Stimulated activated CD4-positive, alpha-beta T cell treated with anti-CD3 and anti-CD28 coated beads, Interleukin-4, amount 100 ng/mL, for 4 hours (primary cell): ENCODE measurements at places on chromosomes 11 and 22.

- peak; percentile 39 for DNase-seq
Measured at GRCh38 chr22:50260801-50261614, 475 bp downstream of the MAPK12 start.

DNA sequence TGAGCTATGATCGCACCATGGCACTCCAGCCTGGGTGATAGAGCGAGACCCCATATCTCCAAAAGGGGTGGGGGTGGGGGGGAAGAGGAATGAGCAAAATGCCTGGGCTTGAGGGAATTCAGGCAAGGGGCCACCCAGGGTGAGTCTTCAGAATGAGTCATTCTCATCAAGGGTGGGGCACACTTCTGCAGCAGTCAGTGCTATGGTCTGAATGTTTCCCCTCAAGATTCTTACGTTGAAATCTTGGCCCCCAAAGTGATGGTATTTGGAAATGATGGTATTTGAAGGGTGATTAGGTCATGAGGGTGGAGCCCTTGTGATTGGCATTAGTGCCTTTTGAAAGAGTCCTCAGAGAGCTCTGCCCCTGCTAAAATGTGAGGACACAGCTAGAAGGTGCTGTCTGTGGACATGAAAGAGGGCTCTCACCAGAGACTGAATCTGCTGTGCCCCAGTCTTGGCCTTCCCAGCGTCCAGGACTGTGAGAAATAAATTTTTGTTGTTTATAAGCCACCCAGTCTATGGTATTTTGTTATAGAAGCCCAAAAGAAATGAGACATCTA is 86.4 kb upstream of the THY1 start:
- no peak for DNase-seq

- no peak for DNase-seq
Measured at GRCh38 chr11:116730601-116731000, 42.2 kb downstream of the BUD13 start.

GRCh38 chr11:101923554-101923953 is 7.2 kb upstream of the ANGPTL5 start:
- no peak for DNase-seq

GRCh38 chr11:83132191-83132590 is 24.7 kb upstream of the PCF11 start:
- DNase-seq: no peak

DNA sequence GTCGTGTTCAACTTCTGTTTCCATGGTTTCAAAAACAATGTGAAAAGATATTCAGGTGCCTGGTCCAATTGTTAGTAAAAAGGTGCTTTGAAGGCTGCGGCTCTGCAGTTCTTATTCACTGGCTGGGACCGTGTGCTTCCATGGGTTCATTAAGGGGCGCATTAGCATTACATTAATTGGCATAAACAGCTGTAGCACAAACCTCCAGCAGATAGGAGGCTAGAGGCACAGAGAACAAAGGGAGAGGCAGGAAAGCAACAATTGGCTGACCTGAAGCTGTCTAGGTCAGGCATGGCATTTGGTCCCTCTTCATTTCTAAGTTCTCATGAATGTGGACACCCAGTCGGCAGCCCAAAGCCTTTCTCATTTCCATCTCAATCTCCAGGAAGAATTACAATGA is 16.6 kb downstream of the PAK1 start:
- DNase-seq: no peak

DNA sequence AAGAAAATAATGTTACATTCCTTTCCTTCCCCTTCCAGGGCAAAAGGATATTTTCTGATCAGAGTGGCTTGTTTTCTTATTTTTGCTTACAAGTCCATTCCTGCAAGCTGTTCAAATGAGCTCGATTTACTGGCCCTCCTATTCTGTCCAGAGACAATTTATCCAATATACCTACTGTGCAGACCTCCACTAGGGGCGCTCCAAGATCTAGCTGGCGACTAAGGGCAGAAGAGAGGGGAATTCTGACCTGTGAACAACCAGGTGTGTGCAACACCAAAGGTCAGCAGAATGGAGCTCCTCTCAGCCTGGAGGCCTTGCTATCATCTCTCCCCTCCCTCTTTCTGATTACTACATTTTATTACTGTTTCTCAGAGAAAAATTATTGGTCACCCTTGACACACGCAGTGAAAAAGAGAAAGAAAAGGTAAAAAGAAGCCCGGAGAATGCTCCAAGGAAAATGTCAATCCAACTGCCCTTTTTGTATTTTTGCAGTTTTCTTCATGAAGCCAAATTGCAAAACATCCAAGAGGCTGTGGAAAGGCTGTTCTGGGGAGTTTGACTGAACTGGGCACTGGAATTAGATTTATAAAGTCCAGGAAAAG is 3.2 kb downstream of the SEZ6L start:
- no peak for DNase-seq

DNA sequence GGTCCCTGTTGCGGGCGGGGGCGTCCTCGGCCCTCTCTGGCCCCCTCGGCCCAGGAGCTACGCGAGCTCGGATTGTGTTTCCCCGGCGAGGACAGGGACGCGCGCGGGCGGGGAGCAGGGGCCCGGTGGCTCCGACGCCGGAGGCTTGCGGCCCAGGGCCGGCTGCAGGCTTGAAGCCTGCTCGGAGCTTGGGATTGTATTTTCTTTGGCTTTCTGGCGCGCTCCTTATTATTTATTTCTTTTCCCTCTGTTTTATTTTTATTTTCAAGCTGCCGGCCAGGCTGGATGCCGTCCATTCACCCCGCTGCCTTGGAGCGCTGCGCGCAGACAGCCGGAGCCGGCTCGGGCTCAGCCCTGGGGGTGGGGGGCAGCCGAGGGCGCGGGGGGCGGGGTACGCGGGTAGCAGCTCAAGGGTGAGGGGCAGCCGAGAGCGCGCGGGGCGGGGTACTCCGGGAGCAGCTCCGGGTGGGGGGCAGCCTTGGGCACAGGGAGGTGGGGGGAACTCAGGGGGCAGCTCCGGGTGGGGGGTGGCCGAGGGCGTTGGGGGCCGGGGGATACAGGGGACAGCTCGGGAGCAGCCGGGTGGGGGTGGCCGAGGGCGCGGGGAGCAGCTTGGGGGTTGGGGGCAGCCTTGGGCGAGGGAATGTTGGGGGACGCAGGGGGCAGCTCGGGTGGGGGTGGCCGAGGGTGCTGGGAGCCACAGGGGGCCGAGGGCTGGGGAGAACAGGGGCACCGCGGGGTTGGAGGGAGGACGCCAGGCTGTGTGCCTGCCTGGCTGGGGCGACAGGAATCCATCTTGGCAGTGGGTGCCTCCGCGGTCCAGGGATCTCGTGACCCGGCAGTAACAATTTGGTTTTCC is 42.7 kb downstream of the KCNJ1 start:
- DNase-seq: no peak

DNA sequence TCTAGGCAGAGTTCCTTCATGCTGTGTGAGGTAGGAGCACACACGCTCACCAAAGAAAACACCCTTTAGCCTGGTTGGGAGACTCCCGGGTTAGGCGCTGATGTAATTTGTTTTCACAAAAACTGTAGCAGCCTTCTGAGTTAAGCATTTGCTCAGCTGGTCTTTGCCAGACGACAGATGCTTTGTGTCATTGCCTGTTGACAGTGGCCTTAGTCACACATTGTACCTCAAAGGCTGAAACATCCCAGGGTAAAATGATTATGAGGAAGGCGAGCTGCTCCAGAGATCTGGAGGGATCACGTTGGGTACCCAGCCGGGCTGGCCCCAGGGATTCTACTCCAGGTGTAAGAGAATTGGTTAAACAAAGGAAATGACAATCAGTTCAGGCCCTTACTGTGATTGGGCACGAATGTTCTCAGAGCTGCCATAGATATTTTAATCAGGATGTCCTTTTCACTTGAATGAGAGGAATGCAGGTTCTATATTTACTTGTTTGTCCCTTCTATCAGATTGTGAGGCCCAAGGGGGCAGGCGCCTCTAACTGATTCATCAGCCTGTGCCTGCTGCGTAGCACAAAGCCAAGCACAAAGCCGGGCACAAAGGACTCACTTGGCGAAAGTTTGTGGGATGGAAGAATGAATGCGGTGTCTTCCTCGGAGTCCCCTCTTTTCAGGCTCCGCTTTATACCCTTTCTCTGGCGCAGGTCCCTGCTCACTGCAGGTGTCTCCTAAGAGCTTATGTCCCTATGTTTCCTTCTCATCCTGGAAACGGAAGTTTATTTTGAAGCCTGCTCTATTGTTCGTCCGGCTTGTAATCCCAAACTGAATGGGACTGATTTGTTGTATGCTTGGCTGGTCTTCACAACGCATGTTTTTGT is 47.1 kb downstream of the ADM start:
- no peak for DNase-seq

GRCh38 chr11:70829134-70829885 is 423.1 kb downstream of the SHANK2 start:
- DNase-seq: no peak

DNA sequence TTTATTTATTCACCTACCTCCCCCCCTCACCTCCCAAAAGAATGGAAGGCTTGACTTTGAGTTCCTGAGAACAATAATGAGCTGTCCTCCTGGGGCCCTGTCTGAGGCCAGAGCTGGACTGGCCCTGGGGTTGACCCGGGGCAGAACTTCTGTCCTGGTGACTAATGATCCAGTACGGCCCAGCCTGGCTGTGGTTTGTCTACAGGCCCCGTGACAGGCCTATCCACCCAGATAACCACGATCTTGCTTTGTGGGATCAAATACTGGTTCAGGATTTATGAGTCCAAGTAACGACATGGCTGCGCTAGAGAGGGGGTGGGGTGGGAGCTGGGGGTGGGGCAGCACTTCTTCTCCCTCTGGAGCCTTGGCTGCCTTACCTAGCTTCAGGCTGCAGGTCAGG is 81.5 kb downstream of the WT1 start:
- no peak for DNase-seq

- no peak for DNase-seq
Measured at GRCh38 chr22:44491269-44492035, 6.6 kb downstream of the RTL6 start.

GRCh38 chr11:10095412-10096208 is 198.4 kb downstream of the SBF2 start:
- DNase-seq: no peak

- no peak for DNase-seq
Measured at GRCh38 chr22:44995105-44995514, 14.7 kb downstream of the PHF21B start.

DNA sequence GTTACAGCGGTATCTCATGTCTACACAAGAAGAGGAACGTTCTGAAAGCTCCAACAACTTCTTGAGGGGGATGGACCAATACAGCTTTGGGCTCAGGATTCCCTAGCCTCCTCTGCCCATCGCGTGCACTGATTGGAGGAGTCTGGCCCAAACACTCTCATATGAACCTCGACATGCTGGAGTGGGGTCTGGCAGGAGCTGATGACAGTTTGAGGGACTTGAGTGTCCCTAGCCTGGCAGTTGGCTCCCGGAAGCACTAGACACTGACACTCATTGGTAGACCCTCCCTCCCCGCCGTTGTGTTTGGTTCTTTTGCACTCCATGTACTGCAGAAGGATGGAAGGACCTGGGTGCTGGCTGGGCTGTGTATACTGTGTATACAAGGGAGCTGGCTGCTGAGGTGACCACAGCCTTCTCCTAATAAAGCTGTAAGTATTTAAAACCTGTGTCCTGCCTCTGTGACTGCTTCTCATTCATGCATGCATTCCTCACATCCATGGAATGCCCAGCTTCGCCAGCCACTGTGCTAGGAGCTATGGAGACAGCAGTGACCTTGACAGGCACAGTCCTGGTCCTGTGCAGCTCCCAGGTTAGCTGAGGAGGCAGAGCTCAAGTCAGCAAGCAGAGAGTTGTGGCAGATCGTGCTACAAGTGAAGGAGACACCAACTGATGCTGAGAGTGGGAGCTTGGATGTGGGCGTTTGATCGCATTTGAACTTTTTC is 27.9 kb downstream of the ADAMTS15 start:
- no peak for DNase-seq

DNA sequence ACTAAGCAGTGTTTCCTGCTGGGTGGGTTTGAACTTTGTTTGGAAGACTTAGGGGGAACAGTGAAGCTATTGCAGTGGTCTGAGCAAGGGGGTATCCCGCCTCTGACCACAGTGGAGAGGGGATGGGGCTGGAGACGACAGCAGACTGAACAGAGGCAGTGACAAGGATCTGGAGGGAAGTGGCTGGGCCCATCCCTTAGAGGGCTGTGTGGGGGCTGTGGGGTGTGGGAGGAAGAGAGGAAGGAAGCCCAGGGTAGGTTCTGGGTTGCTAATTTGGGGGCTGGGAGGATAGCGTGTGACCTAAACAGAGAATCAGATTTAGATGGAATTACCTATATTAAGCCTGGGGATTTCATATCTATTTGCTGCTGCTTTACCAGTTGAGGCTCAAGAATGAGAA is 70.7 kb downstream of the BMAL1 start:
- no peak for DNase-seq

- no peak for DNase-seq
Measured at GRCh38 chr22:43113526-43114251, 3.1 kb downstream of the BIK start.

DNA sequence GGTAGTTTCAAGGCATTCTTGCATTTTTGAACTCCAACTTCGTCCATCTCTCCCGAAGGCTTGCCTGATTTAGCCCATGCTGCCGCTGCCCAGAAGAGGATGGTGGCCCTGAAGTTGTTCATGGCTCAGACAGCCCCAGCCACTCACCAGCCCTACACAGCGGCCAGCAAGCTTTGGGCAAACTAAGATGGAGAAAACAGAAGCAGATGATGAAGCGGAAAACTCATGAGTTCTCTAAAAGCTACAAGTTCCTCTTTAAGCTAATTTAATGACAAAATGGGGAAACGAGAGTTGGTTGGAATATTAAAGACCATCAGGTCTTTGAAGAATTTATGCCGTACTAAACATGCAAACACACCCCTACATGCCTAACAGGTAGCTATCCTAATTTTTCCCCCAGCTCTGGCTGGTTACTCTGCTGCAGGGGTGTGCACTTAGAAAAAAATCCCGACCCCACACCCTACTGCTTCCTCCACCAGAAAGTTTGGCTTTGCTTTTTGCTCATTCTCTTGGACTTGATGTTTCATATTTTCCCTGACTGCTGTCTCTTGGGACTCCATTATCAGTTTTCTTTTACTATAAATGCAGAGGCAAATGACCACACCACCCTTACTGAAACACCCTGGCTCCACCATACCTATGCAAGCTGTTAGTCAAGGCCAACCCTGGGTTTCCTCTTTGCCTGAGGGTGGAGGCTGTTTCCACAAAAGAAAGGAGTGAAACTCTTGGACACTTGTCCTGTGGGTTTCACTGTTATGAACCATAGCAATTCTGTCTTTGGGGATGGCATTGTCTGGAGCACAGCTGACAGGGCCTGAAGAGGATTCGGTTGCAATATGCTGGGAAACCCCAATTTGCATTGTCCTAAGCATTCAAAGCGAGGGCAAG is at the start of gene MPEG1:
Gene MPEG1 (minus strand): TSS at position 184 of the 888 bp plus-strand sequence. CDS start 62 bp downstream, at position 122.
- no peak for DNase-seq

DNA sequence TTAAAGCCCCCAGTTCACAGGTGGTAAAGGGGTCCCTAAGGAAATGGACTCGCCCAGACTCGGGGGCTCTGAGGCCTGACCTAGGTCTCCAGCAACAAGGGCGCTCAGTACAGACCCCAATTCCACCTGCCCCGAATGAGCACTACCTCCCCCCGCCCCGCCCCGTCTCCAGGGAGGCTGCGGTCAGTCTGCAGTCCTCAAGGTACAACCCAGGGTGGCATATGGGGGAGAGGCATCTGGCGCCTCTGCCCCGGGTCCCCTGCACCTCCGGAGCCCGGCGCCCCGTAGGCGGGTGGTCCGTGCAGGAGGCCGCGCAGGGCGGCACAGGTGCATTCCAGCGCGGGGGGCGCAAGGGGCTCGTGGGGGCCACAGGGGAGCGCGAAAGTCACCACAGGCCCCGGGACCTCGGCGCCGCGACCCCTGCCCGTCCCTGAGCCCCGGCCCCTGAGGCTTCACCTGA is 361 bp downstream of the CTSD start:
- no peak for DNase-seq

GRCh38 chr22:44436736-44437135 is 61.3 kb downstream of the RTL6 start:
- DNase-seq: no peak

- no peak for DNase-seq
Measured at GRCh38 chr11:108616549-108616948, 23.0 kb upstream of the EXPH5 start.

- no peak for DNase-seq
Measured at GRCh38 chr11:825366-826226, 2.1 kb upstream of the CRACR2B start.
